ENCODE measurements at places on chromosomes 7 and 10.

GRCh38 chr10:66085906-66086305, 839.9 kb upstream of the LRRTM3 start:
- no peak for DNase-seq

DNA sequence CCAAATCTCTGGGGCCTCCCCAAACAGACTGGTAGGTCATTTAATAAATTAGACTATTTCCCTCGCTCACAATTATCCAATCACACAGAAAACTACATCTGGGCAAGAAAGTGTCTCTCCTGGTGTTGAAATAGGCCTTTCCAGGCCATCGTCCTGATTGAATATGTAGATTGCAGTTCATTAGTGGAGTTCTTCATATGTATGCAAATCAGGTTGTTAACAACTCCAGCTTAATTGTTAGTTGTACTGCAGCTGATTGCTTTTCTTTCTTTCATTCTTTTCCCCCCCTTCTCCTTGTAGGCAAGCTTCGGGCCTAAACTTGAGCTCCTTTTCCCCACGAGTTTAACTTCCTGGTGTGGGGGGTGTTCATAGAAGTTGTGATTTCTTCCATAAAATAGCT, 359.1 kb upstream of the GALNT17 start:
- no peak for DNase-seq

GRCh38 chr7:31494421-31494820, 19.5 kb upstream of the ITPRID1 start:
- DNase-seq: no peak

DNA sequence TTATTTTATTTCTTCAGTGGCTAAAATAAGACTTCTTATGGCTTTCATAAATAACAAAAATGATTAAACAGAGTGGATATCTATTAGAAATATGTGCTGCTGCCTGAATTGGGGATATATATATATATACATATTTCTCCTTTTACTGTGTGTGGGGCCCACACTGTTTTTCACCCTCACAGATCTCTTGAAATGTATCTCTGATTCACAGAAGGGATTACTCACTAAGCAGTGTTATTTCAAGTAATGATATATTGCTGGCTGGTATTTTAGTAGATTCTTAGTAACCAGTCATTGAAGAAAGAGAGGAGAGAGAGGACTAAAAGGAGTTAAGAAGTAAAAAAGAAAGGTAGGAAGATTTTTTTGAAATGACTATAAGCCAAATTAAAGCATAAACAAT, 308.6 kb upstream of the NRP1 start:
- peak; percentile 26 for DNase-seq

GRCh38 chr10:26479766-26480492, 41.8 kb downstream of the APBB1IP start:
- no peak for DNase-seq

GRCh38 chr7:131336956-131337355, 9.3 kb downstream of the MKLN1 start:
- no peak for DNase-seq

DNA sequence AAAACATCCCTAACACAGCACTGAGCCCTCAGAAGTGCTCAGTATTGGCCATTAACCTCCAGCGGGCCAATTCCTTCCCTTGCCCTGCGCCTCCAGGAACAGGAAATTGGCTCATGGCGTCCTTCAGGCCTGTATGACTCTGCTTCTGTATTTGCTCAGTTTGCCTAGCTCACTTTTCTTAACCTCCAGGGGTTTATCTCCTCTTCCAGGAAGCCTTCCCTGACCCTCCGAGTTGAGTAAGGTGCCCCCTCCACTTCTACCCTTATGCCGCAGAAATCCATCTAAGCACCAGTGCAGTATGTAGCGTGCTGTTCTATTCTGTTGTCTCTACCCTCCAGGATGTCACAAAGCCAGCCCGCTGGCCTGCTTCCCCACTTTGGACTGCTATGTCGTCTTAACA, 1.1 kb upstream of the SFXN4 start:
- DNase-seq: no peak

GRCh38 chr10:93816123-93816747, 58.5 kb downstream of the LGI1 start:
- DNase-seq: no peak

DNA sequence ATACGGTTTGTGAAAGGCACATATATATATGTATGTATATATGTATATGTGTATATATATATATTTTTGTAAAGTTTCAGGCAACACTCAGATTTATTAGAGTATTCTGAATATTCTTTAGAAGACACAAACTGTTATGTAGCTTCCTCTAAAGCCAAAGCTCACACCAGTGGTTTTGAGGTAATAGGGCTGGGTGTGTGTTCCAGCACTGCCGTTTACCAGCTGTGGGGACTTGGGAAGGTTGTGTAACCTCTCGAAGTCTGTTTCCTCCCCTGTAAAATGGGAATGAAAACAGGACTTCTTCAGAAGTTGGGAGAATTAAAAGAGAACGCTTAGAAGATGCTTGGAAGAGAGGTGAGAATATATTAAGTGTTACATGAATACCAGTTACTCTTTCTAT, 94.8 kb downstream of the PRPF18 start:
- no peak for DNase-seq

GRCh38 chr7:139358541-139359365, 941 bp upstream of the LUC7L2 start:
- DNase-seq: no peak

DNA sequence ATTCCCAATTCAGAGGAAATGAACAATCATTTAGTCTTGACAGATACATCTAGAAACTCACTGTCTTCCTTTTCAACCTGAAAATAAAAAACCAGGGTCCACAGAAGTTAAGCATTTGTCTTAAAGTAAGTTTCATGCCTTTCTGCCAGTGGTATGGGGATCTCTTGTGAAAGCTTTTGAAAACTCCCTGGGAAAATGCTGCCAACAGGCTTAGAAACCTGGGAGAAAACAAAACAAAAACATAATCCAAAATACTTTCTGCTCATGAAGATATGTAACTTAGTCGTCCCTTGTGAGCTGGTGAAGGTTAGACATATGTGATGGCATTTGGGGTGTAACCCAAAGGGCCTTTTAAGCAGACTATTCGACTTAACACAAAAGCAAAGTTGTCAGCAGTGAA, 66.4 kb upstream of the ZNF438 start:
- DNase-seq: no peak

- DNase-seq: no peak
These were observed 503.8 kb downstream of the INHBA start for GRCh38 chr7:41199136-41199535.

- DNase-seq: no peak
These were observed 154.8 kb downstream of the PHF14 start for GRCh38 chr7:11128498-11128897.

GRCh38 chr10:101208543-101208942, 20.7 kb downstream of the LBX1 start:
- no peak for DNase-seq

- no peak for DNase-seq
These were observed 86.2 kb upstream of the DDC start for GRCh38 chr7:50651271-50651989.

DNA sequence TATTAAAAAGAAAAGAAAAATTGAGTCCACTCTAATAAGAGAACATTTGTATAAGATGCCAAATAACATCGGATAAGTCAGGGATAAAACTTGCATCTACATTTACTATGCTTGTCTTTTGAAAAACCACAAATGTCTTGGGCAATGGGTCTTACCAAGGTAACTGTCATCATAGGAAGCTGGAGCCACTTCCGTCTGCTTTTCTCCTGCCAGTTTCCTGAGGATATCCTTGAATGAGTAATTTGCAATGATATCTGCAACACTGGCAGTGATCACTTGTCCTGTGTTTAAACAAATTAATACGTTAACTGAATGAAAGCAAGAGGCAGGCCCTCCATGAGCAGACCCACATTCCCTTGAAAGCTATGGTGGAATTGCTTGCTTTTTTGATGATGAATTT, 47.3 kb downstream of the ITGA8 start:
- DNase-seq: no peak

- no peak for DNase-seq
These were observed 31.6 kb upstream of the SLC16A12 start for GRCh38 chr10:89566992-89567391.

DNA sequence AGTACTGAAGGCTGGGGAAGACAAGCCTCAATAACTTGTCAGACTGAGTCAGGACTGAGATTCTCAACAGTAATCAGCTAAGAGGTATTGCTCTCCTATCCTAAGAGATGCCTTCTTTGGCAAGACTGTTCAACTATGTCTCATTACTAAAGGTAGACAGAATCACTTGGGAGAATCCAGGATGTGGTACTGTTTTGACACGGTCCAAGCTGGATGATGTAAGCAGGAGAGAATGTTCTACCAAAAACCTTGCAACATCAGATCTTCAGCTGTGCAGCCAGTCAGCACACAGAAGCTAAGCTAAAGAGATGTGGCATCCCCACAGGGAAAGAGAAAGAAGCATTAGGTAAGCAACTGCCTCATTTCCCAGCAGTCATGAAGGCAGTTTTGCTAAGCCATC, 391.4 kb downstream of the NRG3 start:
- peak; percentile 55 for DNase-seq

DNA sequence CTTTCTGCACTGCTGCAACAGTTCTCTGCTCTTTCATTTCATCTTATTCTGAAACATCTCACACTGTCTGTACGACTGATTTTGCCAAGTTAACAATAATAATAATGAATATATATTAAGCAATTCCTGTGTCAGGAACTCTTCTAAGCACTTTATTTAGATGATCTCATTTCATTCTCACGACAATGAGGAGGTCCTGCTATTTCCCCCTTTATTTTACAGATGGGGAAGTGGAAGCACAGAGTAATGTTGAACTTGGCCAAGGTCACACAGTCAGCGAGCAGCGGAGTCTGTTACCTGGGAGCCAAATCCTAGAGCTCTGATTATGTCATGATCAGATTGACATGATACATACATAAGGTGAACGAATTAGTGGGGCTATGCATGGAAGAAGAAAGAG, 5.8 kb downstream of the MRC1 start:
- no peak for DNase-seq

DNA sequence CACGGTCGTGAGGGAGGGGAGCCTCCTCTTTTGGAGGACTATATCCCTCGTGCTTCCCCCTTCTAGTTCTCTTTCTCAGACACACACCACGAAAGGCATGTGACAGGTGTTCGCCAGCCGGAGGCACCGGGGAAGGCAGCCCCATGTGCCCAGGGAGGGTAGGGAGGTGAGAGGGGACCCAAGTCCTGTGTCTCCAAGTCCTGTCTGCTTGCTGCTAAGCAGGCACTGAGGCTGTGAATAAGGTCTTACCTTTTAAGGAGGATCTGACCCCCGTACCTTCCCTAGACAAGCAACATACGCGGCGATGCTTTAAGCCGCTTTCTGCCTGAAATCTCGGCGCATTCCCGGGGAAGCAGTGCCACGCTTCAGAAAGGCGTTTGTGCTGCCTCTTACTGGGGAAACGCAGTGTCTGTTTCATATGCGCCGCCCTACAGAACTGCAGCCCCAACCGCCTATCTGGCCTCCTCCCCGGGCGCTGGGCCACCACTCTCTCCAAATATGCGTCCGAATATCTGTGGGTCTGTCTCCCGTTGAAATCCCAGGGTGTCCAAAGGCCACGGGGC, 770 bp downstream of the PLXNA4 start:
- DNase-seq: no peak

DNA sequence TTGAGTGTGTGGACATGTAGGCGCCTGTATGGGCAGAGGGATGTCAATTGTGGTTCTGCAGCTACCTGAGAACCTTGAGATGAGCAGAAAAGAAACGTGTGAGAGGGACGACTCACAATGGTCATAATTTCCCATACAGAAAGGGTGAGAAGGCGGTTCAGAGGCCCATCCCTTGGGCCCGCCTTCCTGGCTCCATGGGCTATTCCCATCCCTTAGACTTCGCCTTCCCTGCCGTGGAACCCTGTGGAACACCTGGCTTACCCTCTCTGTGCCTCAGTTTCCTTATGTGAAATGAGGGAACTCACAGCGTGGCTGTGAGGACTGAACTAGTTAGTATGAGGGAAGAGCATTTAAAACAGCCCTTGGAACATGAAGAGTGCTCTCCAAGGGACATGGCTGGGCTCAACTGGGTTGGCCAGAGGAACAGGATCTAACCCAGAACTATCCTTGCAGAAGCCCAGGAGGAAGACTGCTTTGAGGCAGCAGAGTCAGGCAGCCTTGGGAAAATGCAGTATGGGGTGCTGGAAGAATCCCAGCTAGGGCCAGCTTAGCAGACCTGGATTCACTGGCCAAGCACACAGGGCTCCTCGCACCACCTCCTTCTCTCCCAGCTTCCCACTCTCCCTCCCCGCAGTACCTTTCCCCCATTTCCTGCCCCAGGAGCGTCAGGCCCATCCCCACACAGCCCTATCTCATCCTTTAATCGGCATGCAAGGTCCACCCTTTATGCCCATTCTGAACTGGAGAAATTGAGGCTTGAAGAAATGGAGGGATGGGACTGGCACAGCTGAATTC, 11.1 kb upstream of the ZMIZ1 start:
- no peak for DNase-seq

GRCh38 chr7:101066141-101066832, 19.0 kb upstream of the TRIM56 start:
- DNase-seq: no peak

- no peak for DNase-seq
These were observed 54.0 kb upstream of the KCNIP2 start for GRCh38 chr10:101897633-101898032.

DNA sequence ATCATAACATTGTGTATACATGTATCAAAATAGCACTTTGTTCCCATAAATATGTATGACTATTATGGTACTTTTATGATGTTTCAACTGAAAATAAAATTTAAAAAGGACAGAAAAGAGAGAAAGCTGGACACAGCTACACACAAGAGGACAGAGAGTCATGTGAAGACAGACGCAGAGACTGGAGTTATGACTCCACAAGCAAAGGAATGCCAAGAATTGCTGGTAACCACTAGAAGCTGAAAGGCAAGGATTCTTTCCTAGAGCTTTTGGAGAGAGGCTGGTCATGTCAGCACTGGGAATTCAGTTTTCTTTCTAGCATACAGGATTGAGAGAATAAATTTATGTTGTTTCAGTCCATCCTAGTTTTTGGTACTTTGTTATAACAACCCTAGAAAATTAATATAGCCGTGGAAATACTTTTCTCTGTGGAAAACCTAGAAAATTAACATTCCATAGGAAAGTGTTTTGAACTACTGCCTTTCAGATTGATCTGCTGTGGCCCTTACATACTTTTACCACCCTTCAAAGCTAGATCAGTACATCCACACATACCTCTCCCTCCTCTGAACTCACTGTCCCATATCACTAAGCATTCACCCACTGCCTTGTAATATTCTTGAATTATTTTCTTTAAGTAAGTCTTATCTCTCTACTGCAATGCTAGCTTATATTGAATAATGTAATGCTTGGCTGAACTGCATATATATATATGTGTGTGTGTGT, 575.3 kb downstream of the IPMK start:
- peak; percentile 71 for DNase-seq

GRCh38 chr7:154906201-154906600, 96.7 kb downstream of the PAXIP1 start:
- DNase-seq: no peak

Measured in HS-5 (cell line).